Stomach (tissue), 19 donors: ENCODE measurements at places on chromosomes 1 and 21.
A peak's percentile ranks its signal among the peaks of the same experiment; 100 is the strongest.

DNA sequence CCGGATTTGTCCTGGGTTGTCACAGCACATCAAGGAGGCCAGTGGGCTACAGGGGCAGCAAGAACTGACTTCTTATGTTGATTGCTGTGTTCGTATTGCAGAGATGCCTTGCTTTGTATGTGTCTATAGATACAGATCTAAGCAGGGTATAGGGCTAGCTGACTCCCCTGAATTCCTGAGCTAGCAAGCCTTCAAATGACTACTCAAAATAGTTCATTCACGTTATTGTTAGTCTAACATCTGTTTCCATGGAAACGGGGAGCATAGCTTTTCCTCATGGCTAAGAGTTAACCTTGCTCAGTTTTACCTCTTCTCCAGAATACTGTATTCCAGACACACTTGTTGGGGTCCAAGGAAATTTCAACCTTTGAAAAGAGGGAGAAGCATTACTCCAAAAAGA lies 24.1 kb downstream of the TRIM45 start:
- no peak for DNase-seq
- H3K4me1 ChIP-seq: no peaks in the 10 kb centered on the region
- H3K4me3 ChIP-seq: no peak overlapping the region
- H3K27ac ChIP-seq: no peak overlapping the region

DNA sequence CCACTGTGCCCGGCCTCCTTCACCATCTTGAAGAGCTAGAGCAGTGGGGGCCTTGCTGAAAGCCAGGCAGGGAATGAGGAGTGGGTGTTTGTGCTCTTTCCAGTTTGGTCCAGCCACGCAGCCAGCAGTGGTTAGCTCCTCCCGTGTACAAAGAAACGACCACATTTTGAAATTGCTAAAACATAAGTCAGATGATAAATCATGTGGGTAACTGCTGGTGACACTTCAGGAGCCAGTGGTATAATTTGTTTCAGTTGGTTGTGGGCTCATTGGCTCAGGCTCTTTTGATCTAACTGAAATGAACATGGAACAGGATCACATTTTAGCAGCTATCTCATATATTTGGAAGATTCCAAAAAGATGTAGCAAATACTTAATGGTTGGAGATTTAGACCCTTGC lies 87.6 kb downstream of the MTR start:
- H3K27me3 ChIP-seq: no peaks in the 10 kb centered on the region
- H3K4me3 ChIP-seq: no peak overlapping the region
- no peak overlapping the region for H3K27ac ChIP-seq
- no peaks in the 10 kb centered on the region for H3K4me1 ChIP-seq
- DNase-seq: no peak

- H3K4me3 ChIP-seq: no peak overlapping the region
- no peak for DNase-seq
- peaks cover 17% of the 10 kb centered on the region for H3K36me3 ChIP-seq
- peaks cover 47% of the 10 kb centered on the region for H3K4me1 ChIP-seq
- H3K27ac ChIP-seq: no peak overlapping the region
Observed at GRCh38 chr21:45150638-45151131, 76.3 kb downstream of the ADARB1 start.

GRCh38 chr1:163258181-163258580 lies 55.5 kb upstream of the RGS5 start:
- no peaks in the 10 kb centered on the region for H3K36me3 ChIP-seq
- H3K4me1 ChIP-seq: no peaks in the 10 kb centered on the region
- DNase-seq: no peak
- H3K4me3 ChIP-seq: no peak overlapping the region
- no peaks in the 10 kb centered on the region for H3K27me3 ChIP-seq

DNA sequence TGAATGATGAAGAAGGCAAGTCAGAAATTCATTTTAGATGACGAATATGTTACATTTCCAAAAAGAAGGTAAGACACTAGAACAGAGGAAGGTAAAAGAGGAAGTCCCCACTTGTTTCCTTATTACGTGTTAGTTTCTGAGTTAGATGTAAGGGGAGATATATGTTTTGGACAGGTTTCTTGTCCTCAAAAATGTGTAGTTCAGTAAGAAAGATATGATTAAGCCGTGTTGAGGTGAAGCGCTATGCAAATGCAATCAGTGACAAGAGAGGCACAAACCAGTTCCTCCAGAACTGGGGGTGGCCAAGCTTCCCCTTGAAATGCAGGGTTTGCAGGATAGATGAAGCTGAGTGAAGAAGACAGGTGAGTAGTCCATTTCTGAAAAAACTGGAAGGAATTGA lies 293.3 kb upstream of the RUNX1 start:
- no peaks in the 10 kb centered on the region for H3K27me3 ChIP-seq
- no peak for DNase-seq
- H3K27ac ChIP-seq: no peak overlapping the region
- peaks cover 4% of the 10 kb centered on the region for H3K4me1 ChIP-seq
- H3K36me3 ChIP-seq: no peaks in the 10 kb centered on the region

DNA sequence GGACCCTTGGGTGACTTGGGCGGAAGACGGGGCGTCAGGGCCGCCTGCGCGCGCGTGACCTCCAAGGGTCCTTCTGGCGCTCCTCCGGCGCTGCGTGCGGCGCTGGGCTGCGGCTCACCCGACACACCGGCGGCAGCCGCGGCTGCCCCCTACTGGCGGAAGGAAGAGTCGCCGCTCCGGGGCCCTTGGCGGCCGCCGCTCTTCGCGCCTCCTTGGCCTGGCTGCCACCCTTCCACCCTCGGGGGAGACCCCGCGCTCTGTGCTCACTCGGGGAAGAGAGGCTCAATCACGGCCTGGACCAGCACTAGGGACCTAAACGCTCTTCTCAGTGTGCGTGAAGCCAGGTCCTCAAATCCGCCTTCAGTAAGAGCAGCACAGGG lies 89.7 kb downstream of the DMRTA2 start:
- no peaks in the 10 kb centered on the region for H3K36me3 ChIP-seq
- DNase-seq: peak; percentile 85
- H3K4me3 ChIP-seq: peak overlapping the region; percentile 48
